ENCODE measurements at places on chromosomes 1 and 21.

DNA sequence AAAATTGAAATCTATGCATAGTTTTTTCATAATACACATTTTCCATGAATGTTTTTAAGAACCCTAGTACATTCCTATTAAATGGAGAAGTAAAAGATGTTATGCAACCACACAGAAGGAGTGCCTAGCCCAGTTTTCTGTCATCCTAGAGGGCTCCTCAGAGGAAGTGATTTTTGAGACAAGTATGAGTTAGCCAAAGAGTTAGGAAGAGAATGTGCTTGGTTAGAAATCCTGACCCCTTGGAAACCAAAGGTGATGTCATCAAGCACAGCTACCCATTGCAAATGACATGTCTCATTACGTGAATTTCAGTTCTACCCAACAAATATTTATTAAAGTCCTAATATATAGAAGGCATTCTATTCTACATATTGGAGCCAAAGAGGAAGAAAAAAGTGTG is 88.9 kb upstream of the TNFSF4 start:
- no peak for DNase-seq

GRCh38 chr1:207691010-207691409 is 46.1 kb downstream of the CR1L start:
- no peak for DNase-seq

DNA sequence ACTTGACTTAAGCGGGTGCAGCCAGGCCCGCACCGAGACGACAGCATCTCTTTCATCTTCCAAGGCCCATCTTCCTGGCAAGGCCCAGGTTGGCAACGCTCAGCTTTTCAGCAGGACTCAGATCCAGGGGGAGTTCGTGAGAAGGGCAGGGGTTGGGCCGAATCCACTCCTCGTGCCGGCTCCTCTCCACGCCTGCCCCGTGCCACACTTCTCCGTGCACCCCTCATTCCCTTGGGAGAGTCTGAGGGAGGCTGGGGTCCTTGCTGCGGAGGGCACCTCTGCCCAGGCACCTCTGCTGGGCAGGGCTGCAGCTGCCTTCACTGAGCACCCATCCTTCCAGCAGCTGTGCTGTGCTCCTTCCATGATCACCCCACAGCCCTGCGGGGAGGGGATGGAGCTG is 22.3 kb downstream of the PRDM16 start:
- DNase-seq = no peak

DNA sequence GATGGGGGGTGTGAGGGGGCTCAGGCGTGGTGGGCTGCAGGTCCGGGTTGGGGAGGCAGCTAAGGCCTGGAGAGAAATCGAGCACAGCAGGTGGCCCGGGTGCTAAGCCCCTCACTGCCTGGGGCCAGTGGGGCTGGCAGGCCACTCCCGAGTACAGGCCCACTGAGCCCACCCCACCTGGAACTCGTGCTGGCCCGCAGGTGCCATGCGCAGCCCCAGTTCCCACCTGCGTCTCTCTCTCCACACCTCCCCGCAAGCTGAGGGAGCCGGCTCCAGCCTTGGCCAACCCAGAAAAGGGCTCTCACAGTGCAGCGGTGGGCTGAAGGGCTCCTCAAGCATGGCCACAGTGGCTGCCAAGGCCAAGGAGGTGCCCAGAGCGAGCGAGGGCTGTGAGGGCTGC is 1047.1 kb upstream of the ADGRL4 start:
- DNase-seq = no peak

GRCh38 chr1:30905916-30906620 is 2.5 kb downstream of the SDC3 start:
- no peak for DNase-seq

DNA sequence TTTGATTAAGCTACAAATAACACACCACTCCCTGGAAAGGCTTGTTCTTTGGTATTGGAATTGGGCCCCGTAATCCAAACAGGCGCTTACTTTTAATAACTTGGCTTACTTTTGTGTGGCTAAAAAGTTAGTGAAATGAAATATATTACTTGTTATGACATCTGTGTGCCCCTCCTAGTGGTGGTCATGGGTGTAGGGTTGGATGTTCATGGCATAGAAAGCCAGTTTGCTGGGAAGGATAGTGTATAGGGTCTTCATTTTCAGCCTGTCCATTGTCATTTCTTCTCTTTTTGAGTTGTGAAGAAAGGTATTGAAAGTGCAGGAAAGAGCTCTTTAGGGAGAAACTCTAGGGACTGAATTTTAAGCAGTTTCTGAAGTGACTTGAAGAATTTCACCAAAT is 5.9 kb downstream of the CDC14A start:
- peak; percentile 32 for DNase-seq

DNA sequence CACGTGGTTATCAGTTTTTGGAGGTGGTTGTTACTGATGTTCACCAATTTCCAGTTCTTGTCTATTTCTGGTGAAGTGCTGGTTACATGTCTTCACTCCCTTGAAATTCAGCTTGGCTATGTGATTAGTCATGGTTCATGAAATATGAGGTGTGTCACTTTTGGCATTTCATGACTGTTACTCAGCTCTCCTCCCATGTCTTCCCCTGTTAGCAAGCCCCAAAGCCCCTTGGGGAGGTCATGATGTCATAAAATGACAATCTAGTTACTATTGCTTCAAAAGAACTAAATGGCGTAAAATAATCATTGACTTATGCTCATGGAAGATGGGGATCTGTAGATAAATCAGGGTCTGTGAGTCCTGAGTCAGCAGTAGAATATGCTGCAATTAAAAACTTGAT is 425.1 kb downstream of the SETD4 start:
- DNase-seq = no peak

DNA sequence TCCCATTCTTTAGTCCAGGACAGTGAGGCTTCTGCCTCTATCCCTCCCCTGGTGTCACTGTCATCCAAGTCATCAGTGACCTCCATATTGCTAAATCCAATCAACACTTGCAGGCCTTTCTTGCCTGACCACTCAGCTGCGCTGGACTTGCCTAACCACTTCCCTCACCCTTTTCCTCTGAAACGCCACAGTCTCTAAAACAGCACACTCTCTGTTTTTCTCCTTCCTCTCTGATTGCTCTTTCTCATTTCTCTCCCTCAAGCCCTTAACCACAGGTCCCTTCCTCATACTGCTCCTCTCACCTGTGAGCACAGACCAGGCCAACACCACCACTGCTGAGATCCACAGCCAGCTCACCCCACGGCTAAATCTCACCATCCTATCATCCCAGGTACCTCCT is 17.5 kb downstream of the TAL1 start:
- DNase-seq = no peak

DNA sequence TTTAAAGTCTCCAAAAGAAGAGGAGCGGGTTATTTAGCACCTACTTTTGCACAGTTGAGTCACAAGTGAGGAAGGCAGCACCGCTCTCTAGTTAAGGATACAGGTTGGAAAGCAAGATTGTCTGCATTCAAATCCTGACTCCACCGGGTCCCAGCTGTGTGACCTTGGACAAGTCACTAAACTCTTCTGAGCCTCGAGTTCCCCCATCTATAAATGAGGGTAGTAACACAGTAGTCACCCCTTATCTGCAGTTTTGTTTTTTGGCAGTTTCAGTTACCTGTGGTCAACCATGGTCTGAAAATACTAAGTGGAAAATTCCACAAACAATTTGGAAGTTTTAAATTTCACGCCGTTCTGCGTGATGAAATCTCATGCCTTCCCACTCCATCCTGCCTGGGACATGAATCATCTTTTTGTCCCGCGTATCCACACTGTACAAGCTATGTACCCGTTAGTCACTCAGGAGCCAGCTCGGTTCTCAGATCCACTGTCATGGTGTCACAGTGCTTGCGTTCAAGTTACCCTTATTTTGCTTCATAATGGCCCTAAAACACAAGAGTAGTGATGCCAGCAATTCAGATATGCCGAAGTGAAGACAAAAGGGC is 49.4 kb downstream of the CAPZB start:
- DNase-seq = no peak

GRCh38 chr1:37821481-37821880 is 13.5 kb upstream of the YRDC start:
- no peak for DNase-seq

DNA sequence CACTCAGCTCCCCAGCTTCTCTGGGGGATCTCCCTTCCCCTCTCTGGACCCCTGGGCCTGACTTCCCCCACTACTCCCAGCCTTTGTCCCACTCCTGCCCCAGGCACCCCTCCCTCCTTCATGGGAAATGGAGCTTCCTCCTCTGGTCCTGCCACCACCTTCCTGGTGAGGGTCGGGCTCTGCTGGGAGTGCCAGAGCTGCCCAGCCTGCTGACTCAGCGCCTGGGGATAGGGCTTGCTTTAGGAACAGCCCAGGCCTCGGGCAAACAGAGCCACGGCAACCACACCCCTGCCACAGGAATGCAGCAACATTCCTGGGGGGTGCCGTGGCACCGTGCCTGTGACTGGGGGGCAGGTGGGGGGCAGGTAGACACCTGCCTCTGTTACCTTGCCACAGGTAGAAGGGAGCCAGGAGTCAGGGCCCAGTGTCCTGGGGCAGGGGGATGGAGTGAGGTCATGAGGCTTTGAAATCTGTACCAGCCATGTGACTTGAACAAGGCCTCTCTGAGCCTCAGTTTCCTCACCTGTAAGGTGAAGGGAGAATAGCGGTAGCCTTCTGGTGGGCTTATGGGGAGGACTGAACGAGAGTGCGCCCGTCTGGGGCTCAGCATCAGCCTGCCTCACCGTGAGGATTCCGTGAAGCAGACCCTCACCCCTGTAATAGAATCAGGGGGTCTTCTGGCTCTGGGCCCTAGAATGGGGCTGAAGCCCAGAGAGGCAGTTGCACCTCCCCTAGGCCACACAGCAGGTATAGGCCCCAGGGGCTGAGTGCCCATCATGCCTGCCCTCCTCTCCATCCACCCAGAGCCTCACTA is 17.8 kb upstream of the EPHA2 start:
- DNase-seq = no peak

DNA sequence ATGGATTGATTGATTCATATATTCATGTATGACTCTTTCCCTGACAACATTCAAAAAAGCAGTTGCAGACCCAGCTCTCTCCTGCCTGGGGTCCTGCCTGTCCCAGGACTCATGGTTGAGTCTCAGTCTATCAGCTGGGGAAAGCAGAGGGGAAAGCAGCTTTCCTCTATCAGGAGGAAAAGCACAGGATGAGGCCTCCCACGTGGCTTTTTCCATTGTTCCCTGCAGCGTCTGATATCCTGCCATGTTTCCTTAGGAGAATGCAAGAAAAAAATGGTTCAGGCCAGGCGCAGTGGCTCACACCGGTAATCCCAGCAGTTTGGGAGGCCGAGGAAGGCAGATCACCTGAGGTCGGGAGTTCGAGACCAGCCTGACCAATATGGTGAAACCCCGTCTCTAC is 133.0 kb upstream of the VAMP3 start:
- no peak for DNase-seq

GRCh38 chr1:22472596-22472995 is 20.9 kb downstream of the ZBTB40 start:
- no peak for DNase-seq

DNA sequence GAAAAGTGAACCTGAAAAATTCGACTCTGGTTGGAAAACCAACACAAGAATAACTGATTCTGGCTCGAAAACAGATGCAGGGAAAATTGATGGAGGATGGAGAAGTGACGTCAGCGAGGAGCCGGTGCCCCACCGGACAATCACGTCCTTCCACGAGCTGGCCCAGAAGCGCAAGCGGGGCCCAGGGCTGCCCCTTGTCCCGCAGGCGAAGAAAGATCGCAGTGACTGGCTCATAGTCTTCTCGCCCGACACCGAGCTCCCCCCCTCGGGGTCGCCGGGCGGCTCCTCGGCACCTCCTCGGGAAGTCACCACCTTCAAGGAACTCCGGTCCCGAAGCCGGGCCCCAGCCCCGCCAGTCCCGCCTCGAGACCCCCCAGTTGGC is 1.9 kb downstream of the RUSC1 start:
- DNase-seq = peak; percentile 16

- no peak for DNase-seq
Measured at GRCh38 chr1:29298246-29298645, 61.9 kb downstream of the PTPRU start.

DNA sequence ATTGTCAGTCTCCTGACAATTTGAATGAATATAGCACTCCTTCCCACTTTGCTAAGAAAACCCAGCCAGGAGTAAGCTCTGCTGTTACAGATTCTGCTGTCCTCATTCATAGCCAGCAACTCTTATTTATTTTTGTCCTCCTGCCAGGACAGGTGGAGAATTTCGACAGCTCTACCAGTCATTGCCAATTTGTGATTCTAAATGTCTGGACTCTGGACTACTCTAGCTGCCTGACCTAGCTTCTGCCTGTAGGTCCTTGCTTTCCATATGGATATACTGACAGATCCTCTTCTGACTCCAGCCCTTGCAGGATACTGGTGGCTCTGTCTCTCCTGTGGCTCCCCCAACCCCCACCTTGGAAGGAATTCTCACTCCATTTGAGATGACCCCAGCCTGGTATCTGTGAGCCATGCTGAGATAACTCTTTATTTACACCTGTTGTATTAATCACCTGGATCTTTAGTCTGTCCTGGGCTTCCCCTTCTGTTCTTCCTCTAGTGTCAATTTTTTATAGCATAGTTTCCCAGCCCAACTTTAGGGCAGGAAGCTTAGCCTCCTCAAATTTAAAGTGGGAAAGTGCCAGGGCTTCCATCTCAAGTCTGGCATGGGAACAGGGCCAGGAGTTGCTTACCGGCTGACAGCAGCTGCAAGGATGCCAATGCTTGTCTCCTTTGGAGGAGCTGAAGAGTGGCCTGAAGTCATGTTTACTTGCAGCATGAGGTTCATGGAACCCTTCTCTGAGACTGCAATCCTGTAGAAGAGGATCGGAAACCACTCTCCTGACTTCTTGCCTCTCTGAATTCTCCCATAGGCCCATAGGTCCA is 6.7 kb downstream of the PM20D1 start:
- DNase-seq = no peak

Data from activated CD4-positive, alpha-beta T cell treated with anti-CD3 and anti-CD28 coated beads, Interleukin-10, Interleukin-2, amounts not matched to agents 100 ng/mL and 50 ng/mL, durations not matched to agents 16 hours and 8 hours (primary cell).